Mesothelial cell of epicardium (in vitro differentiated cells): ENCODE measurements at places on chromosomes 2 and 18. TPM values are rescaled to one million over a fixed set of nuclear protein-coding genes. Genes with fewer than 3 reads are reported as not detected.

C1GALT1C1L gene
- 0.29 to 0.38 TPM (median 0.38 TPM) in 3 replicates for total RNA-seq

HAUS1 gene
- 47.3 to 51.5 TPM (median 49.0 TPM) in 3 replicates for total RNA-seq

TFPI gene
- 80.0 to 89.7 TPM (median 87.9 TPM) in 3 replicates for total RNA-seq

FAM210A gene
- total RNA-seq = 14.7 to 17.1 TPM (median 16.6 TPM) in 3 replicates

SPATA3 gene
- total RNA-seq = not detected in 3 replicates

BOLL gene
- not detected in 3 replicates for total RNA-seq

EML4 gene
- total RNA-seq = 93.4 to 97.2 TPM (median 95.6 TPM) in 3 replicates

LOXHD1 gene
- 0.07 to 0.14 TPM in 2 of 3 replicates, not detected in the other for total RNA-seq

APCDD1 gene
- total RNA-seq = 104 to 111 TPM (median 107 TPM) in 3 replicates

ZSCAN30 gene
- 23.8 to 29.3 TPM (median 27.1 TPM) in 3 replicates for total RNA-seq

MRPS5 gene
- 45.2 to 47.6 TPM (median 45.8 TPM) in 3 replicates for total RNA-seq

DNA sequence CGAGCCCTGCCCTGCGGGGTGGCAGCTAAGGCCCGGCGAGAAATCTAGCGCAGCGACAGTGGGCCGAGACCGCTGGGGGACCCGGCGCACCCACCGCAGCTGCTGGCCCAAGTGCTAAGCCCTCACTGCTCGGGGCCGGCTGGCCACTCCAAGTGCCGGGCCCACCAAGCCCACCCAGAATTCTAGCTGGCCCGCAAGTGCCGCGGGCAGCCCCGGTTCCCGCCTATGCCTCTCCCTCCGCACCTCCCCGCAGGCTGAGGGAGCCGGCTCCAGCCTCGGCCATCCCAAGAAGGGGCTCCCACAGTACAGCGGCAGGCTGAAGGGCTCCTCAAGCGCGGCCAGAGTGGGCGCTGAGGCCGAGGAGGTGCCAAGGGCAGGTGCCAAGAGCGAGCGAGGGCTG, 55.2 kb upstream of the RND3 start:
- H3K36me3 ChIP-seq = no peaks in the 10 kb centered on the region
- no peaks in the 10 kb centered on the region for H3K27me3 ChIP-seq
- no peak for DNase-seq
- no peak overlapping the region for H3K4me3 ChIP-seq
- peaks cover 5% of the 10 kb centered on the region for H3K4me1 ChIP-seq

DNA sequence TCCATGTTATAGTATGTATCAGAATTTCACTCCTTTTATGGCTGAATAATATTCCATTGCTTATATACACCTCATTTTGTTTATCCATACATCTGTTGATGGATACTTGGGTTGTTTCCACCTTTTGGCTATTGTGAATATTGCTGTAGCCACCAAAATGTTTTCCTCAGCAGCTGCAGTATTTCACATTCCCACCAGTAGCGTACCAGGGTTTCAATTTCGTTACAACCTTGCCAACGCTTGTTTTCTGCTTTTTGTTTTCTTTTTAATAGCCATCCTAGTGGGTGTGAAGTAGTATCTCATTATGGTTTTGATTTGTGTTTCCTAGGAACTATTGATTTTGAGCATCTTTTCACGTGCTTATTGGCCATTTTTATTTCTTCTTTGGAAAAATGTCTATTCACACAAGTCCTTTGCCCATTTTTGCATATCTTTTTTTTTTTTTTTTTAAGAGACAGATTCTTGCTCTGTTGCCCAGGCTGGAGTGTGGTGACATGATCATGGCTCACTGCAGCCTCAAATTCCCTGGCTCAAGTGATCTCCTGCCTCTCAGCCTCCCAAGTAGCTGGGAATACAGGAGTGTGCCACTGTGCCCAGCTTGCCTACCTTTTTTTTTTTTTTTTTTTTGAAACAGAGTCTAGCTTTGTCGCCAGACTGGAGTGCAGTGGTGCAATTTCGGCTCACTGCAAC, 14.2 kb downstream of the UBXN2A start:
- H3K4me3 ChIP-seq = no peak overlapping the region
- no peaks in the 10 kb centered on the region for H3K36me3 ChIP-seq
- no peaks in the 10 kb centered on the region for H3K27me3 ChIP-seq
- DNase-seq = no peak
- peaks cover 5% of the 10 kb centered on the region for H3K4me1 ChIP-seq

GRCh38 chr2:12486205-12487118, 230.3 kb upstream of the TRIB2 start:
- no peaks in the 10 kb centered on the region for H3K27me3 ChIP-seq
- no peaks in the 10 kb centered on the region for H3K36me3 ChIP-seq
- no peak overlapping the region for H3K27ac ChIP-seq
- no peak overlapping the region for H3K4me3 ChIP-seq

DNA sequence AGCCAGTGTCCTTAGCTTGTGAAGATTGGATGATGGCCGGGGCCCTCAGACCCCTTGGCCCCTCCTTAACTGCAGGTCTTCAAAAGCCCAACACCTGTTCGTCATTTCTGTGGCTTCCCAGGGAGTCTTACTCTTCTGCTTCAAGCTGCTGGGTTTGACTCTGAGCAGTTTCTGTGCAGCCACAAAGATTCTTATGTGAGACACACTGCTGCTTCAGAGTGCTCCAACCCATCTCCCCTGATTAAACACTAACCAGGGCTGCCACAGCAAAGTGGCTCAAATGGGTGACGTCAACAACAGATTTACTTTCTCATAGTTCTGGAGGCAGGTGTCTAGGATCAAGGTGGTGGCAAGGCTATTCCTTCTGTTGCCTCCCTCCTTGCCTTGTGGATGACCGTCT, 40.8 kb downstream of the TSN start:
- H3K27ac ChIP-seq = no peak overlapping the region
- peaks cover 3% of the 10 kb centered on the region for H3K4me1 ChIP-seq
- no peak for DNase-seq
- no peaks in the 10 kb centered on the region for H3K36me3 ChIP-seq
- H3K27me3 ChIP-seq = peaks cover 14% of the 10 kb centered on the region

DNA sequence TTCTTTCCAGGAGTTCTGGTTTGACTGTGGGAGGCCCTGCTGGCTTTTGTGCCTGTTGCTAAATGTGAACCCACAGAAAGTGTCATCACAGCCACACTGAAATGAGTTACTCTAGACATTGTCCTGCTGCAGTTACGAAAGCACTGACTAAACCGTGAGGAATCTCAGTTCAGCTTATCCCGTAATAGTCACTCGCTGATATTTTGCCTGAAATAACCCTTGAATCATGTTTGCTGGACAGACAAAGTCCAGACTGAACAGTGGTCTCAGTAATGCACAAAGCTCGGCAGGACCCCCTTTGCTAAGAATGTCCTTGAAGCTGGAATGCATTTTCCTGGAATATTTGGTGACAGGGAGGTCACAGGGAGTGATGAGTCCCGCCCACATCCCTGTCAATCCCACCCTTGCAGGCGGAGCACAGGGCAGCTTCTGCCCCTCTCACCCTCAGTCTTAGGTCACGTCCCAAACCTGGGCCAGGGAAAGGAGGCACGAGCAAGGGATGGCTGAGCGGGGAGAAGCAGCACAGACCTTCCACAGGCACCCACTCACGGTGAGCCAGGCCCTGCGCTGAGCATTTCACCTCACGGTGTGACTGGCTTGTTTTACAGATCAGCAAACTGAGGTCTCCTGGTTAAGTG, 53.4 kb downstream of the ADI1 start:
- no peak overlapping the region for H3K27ac ChIP-seq
- no peak overlapping the region for H3K4me3 ChIP-seq
- DNase-seq = no peak
- no peaks in the 10 kb centered on the region for H3K4me1 ChIP-seq
- peaks cover 18% of the 10 kb centered on the region for H3K36me3 ChIP-seq

GRCh38 chr18:48203961-48204666, 205.1 kb downstream of the ZBTB7C start:
- peaks cover 3% of the 10 kb centered on the region for H3K4me1 ChIP-seq
- no peak for DNase-seq
- peaks cover 63% of the 10 kb centered on the region for H3K27me3 ChIP-seq
- H3K27ac ChIP-seq = no peak overlapping the region
- H3K36me3 ChIP-seq = no peaks in the 10 kb centered on the region

- no peak overlapping the region for H3K4me3 ChIP-seq
- H3K27me3 ChIP-seq = no peaks in the 10 kb centered on the region
- H3K27ac ChIP-seq = no peak overlapping the region
- H3K36me3 ChIP-seq = peaks cover 40% of the 10 kb centered on the region
These were observed 58.8 kb downstream of the C2orf74 start for GRCh38 chr2:61220768-61221167.

DNA sequence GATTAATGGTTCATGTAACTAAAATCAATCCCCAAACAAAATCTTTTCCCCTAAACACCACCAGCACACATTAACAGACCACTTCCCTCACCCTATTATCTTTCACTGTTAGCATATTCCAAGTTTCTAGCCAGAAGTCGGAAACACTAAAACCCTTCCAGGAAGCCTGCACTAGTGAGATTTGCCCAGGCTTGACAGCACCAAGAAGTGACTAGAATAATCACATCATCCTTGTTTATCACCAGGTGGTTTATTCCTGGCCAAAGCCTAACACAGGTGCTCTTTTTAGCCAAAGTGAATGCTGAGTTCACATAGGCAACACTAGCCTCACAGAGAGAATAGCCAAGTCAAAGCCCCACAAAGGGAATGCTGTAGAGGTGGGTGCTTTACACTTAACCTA, 221.2 kb upstream of the HNRNPA3 start:
- H3K4me1 ChIP-seq = peaks cover 6% of the 10 kb centered on the region
- no peaks in the 10 kb centered on the region for H3K36me3 ChIP-seq
- no peak overlapping the region for H3K27ac ChIP-seq
- no peak for DNase-seq

DNA sequence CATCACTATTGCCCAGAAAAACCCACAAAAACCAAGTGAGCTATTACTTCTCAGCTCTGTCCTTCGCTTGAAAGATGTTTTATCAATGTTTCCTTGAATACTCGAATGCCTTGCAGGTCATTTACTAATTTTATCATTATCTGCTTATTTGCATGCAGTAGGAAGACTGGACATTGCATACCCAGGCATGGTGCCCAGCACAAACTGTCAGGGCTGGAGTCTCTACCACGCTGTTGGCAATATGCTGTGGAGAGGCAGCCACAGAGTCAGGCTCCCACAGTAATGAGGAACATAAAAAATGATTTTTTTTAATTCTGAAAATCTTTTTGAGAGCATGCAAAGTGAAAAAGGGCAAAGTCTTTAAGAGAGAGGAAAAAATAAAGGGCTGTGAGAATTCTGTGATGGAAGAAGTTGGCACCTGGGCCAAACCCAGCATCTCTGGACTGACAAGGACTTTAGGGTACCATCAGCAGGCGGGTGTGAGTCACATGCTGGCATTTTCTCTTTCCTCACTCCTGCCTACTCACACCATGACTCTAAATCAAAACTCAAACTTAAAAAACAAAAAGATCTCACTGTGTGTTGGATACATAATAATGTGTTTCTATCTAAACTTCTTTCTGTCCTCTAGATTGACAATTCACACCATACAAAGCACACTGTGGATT, 709.8 kb upstream of the FANCL start:
- peak overlapping the region; percentile 75 for H3K27ac ChIP-seq
- H3K4me3 ChIP-seq = no peak overlapping the region
- DNase-seq = no peak
- H3K4me1 ChIP-seq = peaks cover 42% of the 10 kb centered on the region
- H3K27me3 ChIP-seq = no peaks in the 10 kb centered on the region
- H3K36me3 ChIP-seq = no peaks in the 10 kb centered on the region

- no peak overlapping the region for H3K27ac ChIP-seq
- H3K4me1 ChIP-seq = no peaks in the 10 kb centered on the region
- H3K4me3 ChIP-seq = no peak overlapping the region
- H3K36me3 ChIP-seq = no peaks in the 10 kb centered on the region
- H3K27me3 ChIP-seq = peaks cover 3% of the 10 kb centered on the region
These were observed 657.8 kb downstream of the MBD2 start for GRCh38 chr18:53566626-53567025.

GRCh38 chr2:226813148-226813701, 13.6 kb upstream of the IRS1 start:
- H3K27me3 ChIP-seq = peaks cover 30% of the 10 kb centered on the region
- no peaks in the 10 kb centered on the region for H3K36me3 ChIP-seq
- H3K27ac ChIP-seq = no peak overlapping the region
- DNase-seq = no peak

GRCh38 chr2:37671816-37672103, 318 bp upstream of the CDC42EP3 start:
- no peak for DNase-seq
- H3K4me3 ChIP-seq = peak overlapping the region; percentile 81

DNA sequence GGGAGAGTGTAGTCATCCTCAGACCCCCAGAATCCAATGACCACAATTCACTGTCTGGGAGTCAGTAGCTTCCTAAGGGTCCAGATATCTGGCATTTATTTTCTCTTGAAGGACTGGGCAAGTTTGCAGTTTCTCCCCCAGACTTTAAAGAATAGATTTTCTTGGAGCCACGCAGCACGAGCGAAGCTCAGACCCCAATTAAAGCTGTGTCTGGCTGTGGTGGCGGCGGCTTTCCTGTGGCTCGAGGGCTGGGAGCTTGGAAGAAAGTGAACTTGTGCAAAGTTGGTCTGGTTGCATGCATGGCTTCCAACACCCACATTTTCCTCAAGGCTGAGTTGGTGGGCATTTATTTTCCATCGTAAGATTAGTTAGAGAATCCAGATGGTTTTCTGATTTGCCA, 105.0 kb downstream of the ACKR3 start:
- H3K4me3 ChIP-seq = no peak overlapping the region
- peaks cover 2% of the 10 kb centered on the region for H3K36me3 ChIP-seq
- peaks cover 19% of the 10 kb centered on the region for H3K4me1 ChIP-seq
- no peaks in the 10 kb centered on the region for H3K27me3 ChIP-seq
- no peak for DNase-seq

GRCh38 chr2:234289834-234290590, 206.9 kb downstream of the ARL4C start:
- DNase-seq = no peak
- H3K4me1 ChIP-seq = no peaks in the 10 kb centered on the region
- H3K36me3 ChIP-seq = no peaks in the 10 kb centered on the region
- H3K27me3 ChIP-seq = no peaks in the 10 kb centered on the region

- H3K27ac ChIP-seq = no peak overlapping the region
- no peaks in the 10 kb centered on the region for H3K27me3 ChIP-seq
- peaks cover 12% of the 10 kb centered on the region for H3K4me1 ChIP-seq
- H3K36me3 ChIP-seq = no peaks in the 10 kb centered on the region
These were observed 32.5 kb downstream of the NABP1 start for GRCh38 chr2:191710411-191710900.
